ENCODE measurements at places on chromosomes 3 and 15. TPM values are rescaled to one million over a fixed set of nuclear protein-coding genes. Genes with fewer than 3 reads are reported as not detected.

The TM6SF1 gene
- total RNA-seq = 4.3 TPM

The DAPK2 gene
- total RNA-seq = 42.2 TPM

The FAM227B gene
- 14.3 TPM for total RNA-seq

The ITPKA gene
- 0.71 TPM for total RNA-seq

The GPR176 gene
- 2.2 TPM for total RNA-seq

The RHO gene
- total RNA-seq = not detected

The PRR20G gene
- not detected for total RNA-seq

The NEDD4 gene
- total RNA-seq = 6.8 TPM

The TIMP4 gene
- 8.5 TPM for total RNA-seq

The DIPK2A gene
- 6.0 TPM for total RNA-seq

The RAB6B gene
- total RNA-seq = 39.2 TPM

The POLR2H gene
- 20.2 TPM for total RNA-seq

The SLC15A2 gene
- total RNA-seq = 4.4 TPM

The RPN1 gene
- 78.9 TPM for total RNA-seq

The COPS2 gene
- 83.8 TPM for total RNA-seq

The C3orf52 gene
- 4.7 TPM for total RNA-seq

The FSTL1 gene
- 158 TPM for total RNA-seq

The TMEM207 gene
- total RNA-seq = not detected

The DHFR2 gene
- total RNA-seq = 2.9 TPM

Measured in heart right ventricle (tissue), 16 donors.